Stimulated activated CD8-positive, alpha-beta memory T cell treated with anti-CD3 and anti-CD28 coated beads, Interleukin-2, amount 100 ng/mL, for 48 hours (primary cell): ENCODE measurements at places on chromosomes 4 and X.

GRCh38 chr4:76125816-76126215 lies 22.4 kb downstream of the NUP54 start:
- DNase-seq, result no peak

DNA sequence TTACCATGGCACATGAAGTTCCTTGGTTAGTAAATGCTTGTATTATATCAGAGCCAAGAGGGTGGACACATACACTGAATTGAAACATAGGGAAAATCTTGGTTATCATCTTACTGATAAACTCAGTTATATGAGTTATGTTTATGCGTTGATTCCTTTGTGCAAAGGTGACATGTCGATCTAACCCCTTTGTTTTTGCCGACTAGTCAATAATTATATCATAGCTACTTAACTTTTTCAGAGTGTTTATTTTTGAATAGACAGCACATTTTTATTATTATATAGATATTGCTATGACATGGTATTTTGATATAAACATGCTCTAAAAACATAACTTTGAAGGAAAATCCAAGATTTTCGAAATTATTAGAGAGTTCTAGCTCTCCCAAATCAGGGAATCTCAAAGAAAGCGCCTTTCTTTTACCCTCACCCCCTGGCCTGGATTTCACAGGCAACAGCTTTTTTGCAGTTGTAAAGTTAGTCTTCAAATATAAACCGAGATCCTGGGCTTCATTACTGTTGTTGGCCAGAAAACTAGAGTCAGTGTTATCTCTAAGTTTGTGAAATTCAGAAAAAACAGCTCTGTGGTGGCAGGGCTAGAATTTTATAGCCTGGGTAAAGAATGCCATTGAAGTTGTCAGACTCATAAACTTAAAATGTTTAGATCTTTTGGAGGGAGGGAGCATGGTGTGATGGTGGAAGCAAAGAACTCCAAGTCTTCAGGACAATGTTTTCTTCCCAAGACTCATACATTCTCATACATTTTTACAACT lies 45.8 kb upstream of the PITX2 start:
- no peak for DNase-seq

- no peak for DNase-seq
Measured at GRCh38 chr4:76803522-76803921, 94.4 kb downstream of the SOWAHB start.

DNA sequence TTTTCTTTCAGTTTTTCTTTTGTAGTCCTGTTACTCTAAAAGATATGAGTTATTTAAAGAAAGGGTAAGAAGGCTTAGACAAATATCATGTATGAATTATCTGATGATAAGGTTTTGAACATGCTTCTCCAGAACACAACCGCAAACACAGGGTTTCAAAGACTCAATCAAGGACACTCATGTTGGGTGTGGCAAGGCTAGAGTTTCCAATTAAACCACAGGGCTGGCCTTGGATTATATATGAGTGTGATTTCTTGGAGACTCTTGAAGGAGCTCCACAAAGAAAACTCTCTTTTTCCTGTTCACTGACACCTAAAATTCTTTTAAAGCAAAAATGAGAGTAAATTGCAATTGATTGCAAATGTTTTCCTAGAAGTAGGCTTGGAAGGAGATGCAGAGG lies 110.1 kb upstream of the PDLIM3 start:
- DNase-seq, result no peak

DNA sequence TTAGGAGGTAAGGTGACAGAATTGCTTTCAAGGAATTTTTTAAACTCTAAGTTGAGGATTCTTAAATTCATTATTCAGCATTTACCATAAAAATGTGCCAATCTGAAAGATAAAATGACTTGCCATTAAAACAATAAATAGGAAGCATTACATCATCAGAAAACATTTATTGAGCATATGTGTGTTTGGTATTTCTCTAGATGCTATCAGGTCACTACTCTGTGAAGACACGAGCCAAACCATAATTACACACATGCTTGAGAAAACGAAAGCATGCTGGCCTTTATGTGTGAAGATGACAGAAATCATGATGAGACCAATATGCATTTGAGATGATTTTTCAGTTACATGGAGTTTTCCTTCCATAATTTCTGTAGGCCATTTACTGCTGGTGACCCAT lies 12.3 kb upstream of the IL21 start:
- no peak for DNase-seq

GRCh38 chr4:140635606-140636005 lies 66.8 kb upstream of the UCP1 start:
- DNase-seq, result no peak

DNA sequence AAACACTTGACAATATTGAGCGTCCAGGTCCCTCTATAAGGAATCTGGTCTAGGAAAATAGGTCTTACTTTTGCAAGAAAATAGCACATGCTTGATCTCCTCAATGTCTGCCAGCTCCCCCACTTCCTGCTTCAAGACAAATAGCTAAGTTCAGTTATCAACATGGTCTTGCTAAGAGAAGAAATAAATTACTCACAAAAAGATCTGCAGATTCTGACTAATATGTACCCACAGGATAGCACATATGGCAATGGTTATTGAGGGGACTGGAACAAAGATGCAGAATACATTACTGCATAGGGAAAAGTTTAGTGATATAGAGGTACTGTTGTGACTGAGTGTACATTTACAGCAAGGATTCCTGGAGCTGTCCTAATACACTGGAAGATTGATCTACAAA lies 457.5 kb upstream of the GRID2 start:
- no peak for DNase-seq

DNA sequence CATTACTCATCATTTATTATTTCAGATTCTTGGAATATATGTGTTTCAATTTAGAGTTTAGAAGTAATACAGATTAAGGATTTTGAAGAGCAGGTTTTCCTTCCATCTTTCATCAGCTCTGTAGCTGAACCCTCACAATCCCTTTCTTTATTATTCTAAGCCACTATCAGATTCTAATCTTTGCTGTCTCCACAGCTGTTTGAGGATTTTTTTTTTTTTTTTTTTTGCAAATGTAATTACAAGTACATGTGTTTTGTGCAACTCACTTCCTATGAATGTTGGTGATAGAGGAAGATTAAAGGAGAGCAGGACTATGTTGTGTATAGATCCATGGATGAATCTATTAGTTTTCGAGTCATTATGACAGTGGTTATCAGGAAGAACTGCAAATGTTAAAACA lies 87.4 kb upstream of the TENM3 start:
- no peak for DNase-seq

GRCh38 chr4:113593400-113594230 lies 167.9 kb downstream of the CAMK2D start:
- DNase-seq, result no peak

GRCh38 chrX:16771483-16772398 lies 14.5 kb upstream of the TXLNG start:
- no peak for DNase-seq

GRCh38 chrX:119290476-119290875 lies 54.4 kb downstream of the PGRMC1 start:
- DNase-seq, result no peak

- peak; percentile 51 for DNase-seq
Measured at GRCh38 chrX:153400146-153401132, 711 bp downstream of the PNMA6E start.

DNA sequence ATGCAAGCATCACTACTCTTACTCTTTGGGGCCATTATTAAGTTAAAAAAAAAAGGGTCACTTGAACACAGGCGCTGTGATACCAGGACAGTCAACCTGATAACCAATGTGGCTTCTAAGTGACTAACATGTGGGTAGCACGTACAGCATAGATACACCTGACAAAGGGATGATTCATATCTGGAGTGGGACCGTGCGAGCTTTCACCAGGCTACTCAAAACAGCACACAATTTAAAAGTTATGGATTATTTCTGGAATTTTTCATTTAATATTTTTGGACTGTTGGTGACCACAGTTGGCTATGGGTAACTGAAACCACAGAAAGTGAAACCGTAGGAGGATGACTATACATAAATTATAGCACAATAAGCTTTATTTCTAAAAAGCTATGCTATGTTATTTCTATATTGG lies 113.8 kb upstream of the STIM2 start:
- DNase-seq, result peak; percentile 7

GRCh38 chrX:68835468-68835867 lies 6.6 kb downstream of the EFNB1 start:
- no peak for DNase-seq

GRCh38 chrX:43750248-43750676 lies 94.2 kb downstream of the MAOA start:
- no peak for DNase-seq

DNA sequence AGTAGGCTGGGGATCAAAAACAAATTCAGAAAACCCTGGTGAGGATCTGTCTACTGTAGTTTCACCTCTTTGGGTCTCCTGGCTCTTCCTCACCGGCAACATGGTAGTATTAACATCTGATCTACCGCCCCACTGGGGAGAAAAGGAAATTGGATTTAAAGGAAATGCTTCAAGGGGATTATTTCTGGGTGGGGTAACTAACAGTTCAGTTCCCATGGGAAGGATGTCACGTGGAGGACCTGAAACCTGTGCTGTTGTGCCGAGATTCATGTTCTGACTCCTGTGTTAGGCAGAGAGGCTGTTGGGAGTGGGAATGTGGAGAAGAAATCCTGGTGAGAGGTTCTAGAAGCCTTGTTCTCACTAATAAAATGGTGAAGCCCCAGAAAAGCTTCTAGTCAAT lies 254.4 kb downstream of the BCOR start:
- DNase-seq, result no peak

DNA sequence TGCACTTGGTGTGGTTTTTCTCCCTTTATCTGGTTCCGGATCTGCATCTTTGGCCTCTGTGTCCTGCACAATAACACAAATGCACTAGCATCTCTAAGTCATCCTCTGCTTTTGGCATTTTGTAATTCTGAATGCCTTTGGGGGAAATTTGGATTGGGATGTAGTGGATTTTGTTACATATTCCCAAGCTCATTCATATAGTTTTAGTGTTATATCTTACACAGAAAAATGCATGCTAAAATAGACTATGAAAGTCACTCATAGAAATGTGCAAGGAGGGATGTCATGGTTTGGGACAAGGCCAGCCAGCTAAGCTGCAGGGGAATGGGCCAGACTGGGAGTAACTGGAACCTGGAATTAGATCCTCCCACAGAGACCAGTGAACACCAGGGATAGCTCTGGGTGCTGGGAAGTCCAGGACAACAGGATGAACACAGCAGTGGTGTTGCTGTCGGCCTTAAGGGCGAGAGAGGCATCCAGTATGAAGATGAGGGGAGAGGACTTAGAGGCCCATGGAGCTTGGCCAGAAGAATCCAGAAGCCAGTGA lies 20.1 kb downstream of the ENPP6 start:
- DNase-seq, result no peak

GRCh38 chr4:86497131-86497530 lies 97.0 kb upstream of the PTPN13 start:
- DNase-seq, result no peak

DNA sequence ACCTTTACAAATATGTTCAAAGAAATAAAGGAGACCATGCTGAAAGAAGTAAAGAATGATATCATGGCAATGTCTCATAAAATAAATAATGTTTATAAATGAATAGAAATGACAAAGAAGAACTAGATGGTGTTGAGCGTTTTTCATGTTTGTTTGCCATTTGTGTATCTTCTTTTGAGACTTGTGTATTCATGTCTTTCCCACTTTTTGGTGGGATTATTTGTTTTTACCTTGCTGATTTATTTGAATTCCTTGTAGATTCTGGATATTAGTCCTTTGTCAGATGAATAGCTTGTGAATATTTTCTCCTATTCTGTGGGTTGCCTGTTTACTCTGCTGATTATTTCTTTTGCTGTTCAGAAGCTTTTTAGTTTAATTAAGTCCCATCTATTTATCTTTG lies 732.4 kb downstream of the FAT4 start:
- DNase-seq, result no peak

GRCh38 chr4:184806229-184806550 lies 19.6 kb downstream of the ACSL1 start:
- no peak for DNase-seq

GRCh38 chr4:162499478-162499877 lies 335.7 kb upstream of the FSTL5 start:
- DNase-seq, result no peak

- DNase-seq, result no peak
Measured at GRCh38 chrX:7021991-7022390, 125.5 kb upstream of the STS start.

DNA sequence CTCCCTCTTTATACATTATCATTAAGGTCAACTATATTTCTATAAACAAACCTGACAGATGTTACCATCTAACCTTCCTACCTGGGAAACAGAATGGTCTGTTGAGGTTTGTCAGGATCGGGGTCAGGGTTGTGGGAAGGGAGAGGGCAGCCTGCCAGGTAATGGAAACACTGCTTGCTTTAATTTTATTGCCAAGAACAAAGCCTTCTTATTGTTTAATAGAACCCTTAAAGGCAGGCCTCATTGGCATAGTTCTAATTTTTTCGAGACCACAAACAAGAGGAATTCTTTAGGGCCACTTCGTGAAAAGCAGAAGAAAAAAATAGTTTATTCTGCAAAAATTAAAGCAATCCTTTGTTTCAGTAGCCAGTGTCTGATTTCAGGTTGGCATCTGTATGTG lies 113.2 kb downstream of the MID1 start:
- DNase-seq, result no peak

GRCh38 chrX:129449148-129449547 lies 74.1 kb downstream of the SMARCA1 start:
- DNase-seq, result no peak

DNA sequence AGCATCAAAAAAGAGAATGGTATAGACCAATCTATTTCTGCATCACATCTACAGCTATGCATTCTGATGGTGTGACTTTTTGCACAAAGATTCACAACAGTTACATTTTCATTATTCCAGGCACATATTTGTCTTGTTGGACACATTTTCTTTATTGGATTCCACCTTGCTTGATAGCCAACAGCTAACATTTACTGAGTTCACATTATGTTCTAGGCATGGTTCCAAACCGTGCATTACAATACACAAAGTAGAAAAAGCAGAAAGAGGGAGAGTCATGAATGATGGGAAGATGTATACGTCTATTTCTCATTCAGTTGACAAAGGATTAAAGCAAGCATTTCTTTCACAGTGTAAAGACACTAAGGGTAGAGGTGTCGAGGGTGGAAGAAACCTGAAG lies 22.9 kb upstream of the CLGN start:
- DNase-seq, result no peak

DNA sequence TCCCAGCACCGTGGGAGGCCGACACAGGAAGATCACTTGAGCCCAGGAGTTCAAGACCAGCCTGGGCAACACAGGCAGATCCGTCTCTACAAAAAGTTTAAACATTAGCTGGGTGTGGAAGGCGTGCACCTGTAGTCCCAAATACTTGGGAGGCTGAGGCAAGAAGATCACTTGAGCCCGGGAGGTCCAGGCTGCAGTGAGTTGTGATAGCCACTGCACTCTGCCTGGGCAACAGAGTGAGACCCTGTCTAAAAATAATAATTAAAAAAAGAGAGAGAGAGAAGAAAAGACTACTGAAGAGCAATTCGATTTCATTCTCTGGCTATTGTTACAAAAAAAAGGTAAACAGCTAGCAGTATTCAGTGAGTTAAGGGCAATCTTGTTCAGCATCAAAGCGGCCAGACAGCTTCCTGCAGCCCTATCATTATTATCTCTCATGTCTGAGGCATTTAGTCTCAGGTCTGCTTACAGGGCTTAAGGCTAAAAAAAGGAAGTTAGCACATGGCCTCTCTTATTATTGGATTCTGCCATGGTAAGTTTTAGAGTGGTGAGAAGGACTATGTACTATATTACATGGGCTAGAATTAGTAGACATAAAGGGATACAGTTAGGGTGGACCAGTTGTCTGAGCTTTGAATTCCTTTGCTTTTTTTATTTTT lies 37.9 kb downstream of the ARHGEF6 start:
- DNase-seq, result no peak
